ENCODE measurements at places on chromosomes 7 and 10. TPM values are rescaled to one million over a fixed set of nuclear protein-coding genes. Genes with fewer than 3 reads are reported as not detected.

HTR5A gene
- 0.59 TPM for total RNA-seq

LIPN gene
- total RNA-seq = not detected

EN2 gene
- total RNA-seq = 0.27 TPM

COL26A1 gene
- total RNA-seq = not detected

MRLN gene
- total RNA-seq = not detected

CPA5 gene
- not detected for total RNA-seq

C10orf95 gene
- 1.1 TPM for total RNA-seq

PDK4 gene
- 37.9 TPM for total RNA-seq

LLCFC1 gene
- total RNA-seq = not detected

CDK14 gene
- 29.3 TPM for total RNA-seq

CLDN3 gene
- 323 TPM for total RNA-seq

MKX gene
- 1.1 TPM for total RNA-seq

SPDYE2 gene
- not detected for total RNA-seq

HTR7 gene
- not detected for total RNA-seq

HOXA3 gene
- 1.8 TPM for total RNA-seq

SLC16A9 gene
- 35.6 TPM for total RNA-seq

ACHE gene
- 1.0 TPM for total RNA-seq

Measured in thyroid gland (tissue), 4 donors.